Stimulated activated CD4-positive, alpha-beta T cell treated with anti-CD3 and anti-CD28 coated beads, TNF-alpha, amount 100 ng/mL, for 1 hour (primary cell): ENCODE measurements at places on chromosomes 3 and 15.

DNA sequence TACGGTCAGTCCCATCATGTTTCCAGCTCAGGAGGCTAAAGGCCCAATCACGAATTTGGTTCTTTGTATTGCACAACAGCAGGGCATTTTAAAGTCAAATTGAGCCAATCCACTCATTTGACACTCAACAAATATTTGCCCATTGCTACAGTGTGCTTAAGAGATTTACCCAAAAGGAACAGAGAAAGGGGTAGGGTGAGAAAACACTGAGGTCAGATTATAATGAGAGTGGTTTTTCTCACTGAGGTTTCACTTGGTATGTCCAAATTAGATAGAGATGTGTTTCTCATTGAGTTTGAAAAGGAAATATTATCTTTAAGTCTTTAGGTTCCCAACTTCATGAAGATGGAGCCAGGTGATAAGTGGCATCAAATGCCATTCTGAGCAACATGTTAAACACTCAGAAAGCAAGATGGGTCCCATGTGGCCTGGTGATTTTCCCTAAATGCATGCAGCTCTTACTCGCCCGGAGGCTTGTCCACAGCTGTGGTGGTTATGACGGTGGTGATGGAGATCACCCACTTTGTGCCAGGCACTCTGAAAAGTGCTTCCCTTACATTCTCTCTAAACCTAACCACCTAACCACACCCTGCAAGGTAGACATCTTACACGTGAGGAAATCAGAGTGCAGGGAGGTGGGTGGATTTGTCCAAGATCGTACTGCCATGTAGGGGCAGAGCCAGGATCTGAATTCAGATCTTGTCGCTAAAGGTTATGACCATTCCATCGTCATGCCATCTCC lies 31.2 kb upstream of the USP3 start:
- DNase-seq, result no peak

DNA sequence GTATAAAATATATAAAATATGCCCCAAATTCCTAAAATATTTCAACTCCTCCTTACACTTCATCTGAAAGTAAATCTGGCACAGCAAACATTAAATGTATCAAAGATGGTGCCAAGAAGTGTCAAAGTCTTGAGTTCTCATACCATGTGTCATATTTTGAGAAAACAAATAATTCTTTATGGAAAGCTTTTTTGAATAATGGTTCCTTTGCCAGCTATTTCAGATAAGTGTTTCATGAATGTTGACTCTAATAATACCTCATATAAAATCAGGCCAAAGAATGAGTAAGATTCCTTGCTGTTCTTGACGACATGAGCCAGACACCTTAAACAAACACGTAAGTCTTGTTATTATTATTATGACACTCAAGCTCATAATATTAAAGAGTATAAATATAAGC lies 30.3 kb upstream of the ZNF385D start:
- DNase-seq, result no peak

GRCh38 chr3:172171396-172172075 lies 132.2 kb downstream of the FNDC3B start:
- no peak for DNase-seq

GRCh38 chr15:95492388-95493070 lies 838.0 kb upstream of the NR2F2 start:
- DNase-seq, result no peak

DNA sequence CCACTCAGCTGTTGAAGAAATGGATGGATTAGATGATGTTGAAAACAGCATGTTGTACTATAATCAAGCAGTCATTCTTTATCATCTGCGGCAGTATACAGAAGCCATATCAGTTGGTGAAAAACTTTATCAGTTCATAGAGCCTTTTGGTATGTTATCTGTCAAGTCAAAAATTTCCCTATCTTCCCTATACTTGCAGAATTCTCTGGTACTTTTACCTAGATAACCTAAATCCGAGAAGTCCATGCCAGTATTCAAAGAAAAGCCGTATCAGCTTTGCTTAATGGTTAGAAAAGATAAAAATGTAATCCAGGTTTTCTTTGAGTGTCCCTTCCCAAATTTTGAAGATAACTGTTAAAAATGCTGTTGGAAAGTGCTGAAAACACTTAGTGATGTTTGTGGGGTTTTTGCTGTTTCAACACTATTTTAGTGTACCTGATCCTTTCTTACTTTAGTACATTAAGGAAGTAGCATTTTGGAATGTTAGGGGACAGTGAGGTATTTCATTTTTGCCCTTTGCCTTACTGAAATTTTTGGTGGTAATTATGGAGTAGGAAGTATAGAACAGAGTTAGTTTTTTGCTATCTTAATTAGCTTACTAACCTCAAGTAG lies 23.8 kb downstream of the CNOT10 start:
- no peak for DNase-seq

DNA sequence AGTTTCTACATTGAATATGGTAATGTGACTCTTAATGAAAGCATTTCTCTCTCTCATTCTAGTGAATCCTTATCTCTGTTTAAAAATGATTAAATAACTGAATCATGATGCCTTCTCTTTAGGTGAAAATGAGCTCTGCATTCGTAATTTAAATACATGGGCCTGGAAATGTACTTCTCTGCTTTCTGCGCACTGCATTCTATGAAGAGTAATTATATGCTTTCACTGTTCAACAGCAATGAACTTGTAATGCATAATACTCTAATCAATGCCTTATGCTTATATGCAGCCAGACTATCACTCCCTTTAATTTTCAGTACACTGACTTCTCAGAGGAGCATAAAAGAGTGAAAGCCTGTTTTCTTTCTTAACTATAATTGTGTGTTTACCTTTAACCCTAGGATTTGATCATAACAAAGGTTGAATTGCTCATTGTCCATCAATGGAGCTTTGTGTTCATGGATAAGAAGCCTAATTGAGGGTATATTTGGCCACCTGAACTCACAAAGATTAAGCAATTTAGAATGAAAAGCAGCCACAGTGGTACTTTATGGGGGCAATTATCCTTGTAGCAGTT lies 330.8 kb upstream of the PDZRN3 start:
- no peak for DNase-seq

DNA sequence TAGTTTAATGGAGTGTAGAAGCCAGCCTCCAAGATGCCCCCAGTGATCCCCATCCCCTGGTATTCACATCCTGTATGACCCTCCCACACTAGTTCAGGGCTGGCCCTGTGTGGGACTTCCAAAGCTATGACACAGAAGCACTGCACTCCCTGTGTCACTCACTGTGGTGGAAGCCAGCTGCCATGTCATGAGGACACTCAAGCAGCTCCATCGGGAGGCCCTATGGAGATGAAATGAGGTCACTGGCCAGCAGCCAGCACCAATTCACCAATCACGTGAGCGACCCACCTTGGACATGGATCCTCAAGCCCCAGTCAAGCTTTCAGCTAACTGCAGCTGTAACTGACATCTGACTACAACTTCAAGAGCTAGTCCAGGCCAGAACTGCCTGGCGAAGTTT lies 3.9 kb upstream of the ACAN start:
- no peak for DNase-seq

DNA sequence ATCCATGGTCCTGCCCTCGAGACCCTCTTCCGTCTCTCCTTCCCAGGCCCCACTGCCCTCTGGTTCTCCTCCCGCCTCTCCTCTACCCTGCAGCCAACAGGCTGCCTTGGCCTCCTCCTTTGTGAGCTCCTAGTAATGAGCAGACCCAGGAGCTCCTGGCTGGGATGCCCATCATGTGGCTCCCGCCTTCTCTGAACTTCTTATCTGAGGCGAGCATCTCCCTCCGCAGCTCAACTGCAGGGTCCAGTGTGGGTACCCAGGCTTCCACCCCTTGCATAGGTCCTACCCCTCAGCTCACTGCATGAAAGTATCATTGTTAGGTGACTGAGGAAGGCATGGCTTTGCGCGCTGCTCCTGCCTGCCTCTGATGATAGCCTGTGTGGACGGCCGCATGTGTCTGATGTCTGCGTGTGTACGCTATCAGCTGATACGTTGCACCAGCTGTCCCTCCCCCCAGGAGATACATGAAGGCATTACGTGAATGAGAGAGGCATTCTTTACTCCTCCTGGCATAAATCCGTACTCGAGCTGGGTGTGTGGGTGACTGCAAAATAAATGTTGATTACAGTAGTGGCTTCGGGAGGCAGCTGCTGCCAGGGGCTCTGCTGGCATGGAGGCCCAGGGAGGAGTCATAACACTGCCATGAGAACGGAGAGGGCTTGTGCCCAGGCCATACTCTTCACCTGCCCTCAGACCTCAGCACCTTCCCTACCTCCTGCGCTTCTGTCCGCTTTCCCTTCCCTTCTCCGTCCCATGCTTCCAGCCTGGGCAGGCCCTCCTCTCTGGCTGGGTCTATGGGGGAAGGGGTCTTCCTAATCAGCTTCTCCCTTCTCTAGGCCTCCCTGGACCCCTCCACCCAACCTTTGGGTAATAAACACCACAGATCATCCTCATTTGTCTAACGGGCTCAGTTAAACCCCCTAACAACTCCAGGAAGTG lies 48.8 kb downstream of the ZNF710 start:
- DNase-seq, result no peak

GRCh38 chr15:70309716-70310115 lies 212.0 kb upstream of the TLE3 start:
- DNase-seq, result no peak

- DNase-seq, result no peak
Observed at GRCh38 chr3:180828723-180829408, 83.6 kb upstream of the FXR1 start.

DNA sequence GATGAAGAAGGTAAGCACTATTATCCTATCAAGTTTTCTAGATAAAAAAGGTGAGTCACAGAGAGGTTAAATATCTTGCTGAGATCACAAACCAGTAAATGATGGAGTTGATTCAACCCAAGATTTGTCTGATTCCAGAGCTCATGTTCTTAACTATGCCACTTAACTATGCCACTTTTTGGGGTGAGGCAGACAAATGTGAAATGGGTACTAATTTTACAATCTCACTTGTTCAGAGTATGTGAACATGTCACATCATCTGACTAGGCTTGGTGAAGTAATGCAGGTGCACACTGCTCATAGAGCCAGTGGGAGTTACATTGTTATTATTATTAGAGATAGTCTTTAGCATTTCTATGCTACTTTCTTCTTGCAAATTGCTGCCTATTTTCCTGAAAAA lies 2.0 kb downstream of the DRD3 start:
- no peak for DNase-seq

- DNase-seq, result no peak
Observed at GRCh38 chr3:143973259-143974021, 1.8 kb downstream of the DIPK2A start.

DNA sequence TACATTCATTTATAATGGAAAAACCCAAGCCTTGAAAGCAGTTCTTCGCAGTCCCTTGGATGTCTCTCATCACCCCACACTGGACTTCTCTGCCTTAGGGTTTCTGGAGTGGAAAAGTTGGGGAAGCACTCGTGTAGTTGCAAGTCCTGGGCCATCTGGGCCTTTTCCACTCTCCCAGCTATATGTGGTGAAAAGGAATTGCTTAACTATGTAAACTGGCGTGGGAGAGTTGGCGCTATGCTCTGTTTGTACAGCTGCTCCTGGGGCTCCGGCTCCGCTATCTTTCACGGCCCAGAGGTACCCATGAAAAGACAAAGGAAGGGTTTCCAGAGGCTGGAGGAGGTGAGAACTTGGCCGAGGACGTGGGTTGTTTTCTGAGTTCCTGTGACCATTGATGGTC lies 81.1 kb upstream of the MYZAP start:
- no peak for DNase-seq

- no peak for DNase-seq
Observed at GRCh38 chr3:195394024-195394423, 48.8 kb downstream of the ACAP2 start.

GRCh38 chr3:67719333-67719732 lies 64.9 kb upstream of the SUCLG2 start:
- DNase-seq, result no peak

DNA sequence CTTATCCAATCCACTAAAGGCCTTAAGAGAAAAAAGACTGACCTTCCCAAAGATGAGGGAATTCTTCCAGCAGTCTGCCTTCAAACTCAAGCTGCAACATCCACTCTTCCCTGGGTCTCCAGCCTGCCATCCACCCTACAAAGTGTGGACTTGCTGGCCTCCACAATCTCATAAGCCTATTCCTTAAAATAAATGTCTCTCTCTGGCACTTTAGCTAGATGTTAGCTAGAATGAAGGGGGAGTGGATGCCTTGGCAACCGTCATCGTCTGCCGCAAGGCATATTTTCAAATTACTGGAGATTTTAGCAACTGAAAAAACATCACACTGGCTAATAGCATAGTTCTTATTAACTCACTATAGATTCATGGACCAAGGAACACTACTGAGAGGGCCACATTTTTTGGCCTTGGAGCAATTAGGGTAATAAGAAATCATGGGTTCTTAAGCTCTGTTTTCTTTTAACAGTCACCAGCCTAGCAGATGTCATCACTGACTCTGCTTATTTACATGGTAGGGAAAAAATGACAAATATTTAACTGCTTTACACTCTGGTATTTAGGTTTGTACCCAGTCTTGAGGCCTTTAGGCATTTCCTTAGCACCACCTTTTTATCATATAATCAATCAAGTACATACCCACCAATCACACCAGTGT lies 245.3 kb downstream of the MYRIP start:
- no peak for DNase-seq

- DNase-seq, result peak; percentile 60
Observed at GRCh38 chr3:182792901-182793662, at the start of gene ATP11B. ATP11B (plus strand) TSS chr3:182793504; CDS start chr3:182793760, 256 bp downstream.

GRCh38 chr3:177451864-177452830 lies 254.9 kb upstream of the TBL1XR1 start:
- no peak for DNase-seq
